Right ventricle myocardium inferior (tissue), 1 donor: ENCODE measurements at places on chromosomes 3 and 15. TPM values are rescaled to one million over a fixed set of nuclear protein-coding genes. Genes with fewer than 3 reads are reported as not detected.
A peak's percentile ranks its signal among the peaks of the same experiment; 100 is the strongest.

Gene LOXL1
- 15.9 TPM for total RNA-seq

Gene DAZL
- total RNA-seq, result not detected

Gene IL5RA
- total RNA-seq, result 0.65 TPM

DNA sequence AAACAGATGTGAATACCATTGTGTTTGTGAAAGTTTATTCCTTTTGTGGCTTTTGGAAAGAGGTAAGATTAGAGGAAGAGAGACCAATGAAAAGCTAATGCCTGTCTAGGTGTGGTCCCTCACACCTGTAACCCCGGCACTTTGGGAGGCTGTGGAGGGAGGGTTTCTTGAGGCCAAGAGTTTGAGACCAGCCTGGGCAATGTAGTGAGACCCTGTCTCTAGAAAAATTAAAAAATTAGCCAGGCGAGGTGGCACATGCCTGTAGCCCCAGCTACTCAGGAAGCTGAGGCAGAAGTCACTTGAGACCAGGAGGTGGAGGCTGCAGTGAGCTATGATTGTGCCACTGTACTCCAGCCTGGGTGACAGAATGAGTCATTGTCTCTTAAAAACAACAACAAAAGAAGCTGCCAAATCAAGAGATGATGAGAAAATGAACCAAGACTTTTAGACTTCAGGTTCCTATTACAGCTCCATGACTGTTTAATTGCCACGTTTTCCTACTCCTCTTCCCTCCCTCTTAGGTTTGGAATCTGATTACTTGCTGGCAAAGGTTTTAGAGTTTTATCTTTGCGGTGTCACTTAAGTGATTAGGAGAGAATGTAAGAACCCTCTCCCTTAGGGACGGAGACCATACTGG is 68.7 kb downstream of the CGNL1 start:
- no peak for DNase-seq

- DNase-seq, result no peak
These were observed 275.1 kb downstream of the PDZRN3 start for GRCh38 chr3:73349657-73350056.

GRCh38 chr15:34886134-34886533 is 83.4 kb downstream of the AQR start:
- no peak for DNase-seq

DNA sequence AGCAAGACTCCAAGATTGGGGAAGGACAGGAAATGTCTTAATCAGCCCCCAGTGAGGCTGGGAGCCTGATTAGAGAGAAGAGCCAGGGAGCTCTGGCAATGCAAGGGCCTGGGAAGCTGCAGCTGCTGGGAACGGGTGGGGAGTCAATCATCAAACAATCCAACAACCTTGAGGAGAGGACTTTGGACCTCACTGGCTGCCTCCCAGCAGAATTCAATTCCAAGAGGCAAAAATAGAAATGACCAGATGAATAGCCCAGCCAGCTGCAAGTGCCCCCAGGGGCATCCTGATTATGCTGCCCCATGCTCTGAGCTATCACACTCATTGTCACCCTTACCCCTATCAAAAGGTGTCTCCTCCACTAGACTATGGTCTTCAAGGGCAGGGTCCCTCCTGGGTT is 6.1 kb upstream of the HOMER2 start:
- DNase-seq, result no peak

GRCh38 chr3:195549931-195550519 is 6.9 kb upstream of the PPP1R2 start:
- DNase-seq, result no peak

GRCh38 chr3:38601956-38602550 is 47.4 kb downstream of the SCN5A start:
- no peak for DNase-seq

- DNase-seq, result no peak
These were observed 307.7 kb upstream of the C2CD4B start for GRCh38 chr15:62472616-62473299.

DNA sequence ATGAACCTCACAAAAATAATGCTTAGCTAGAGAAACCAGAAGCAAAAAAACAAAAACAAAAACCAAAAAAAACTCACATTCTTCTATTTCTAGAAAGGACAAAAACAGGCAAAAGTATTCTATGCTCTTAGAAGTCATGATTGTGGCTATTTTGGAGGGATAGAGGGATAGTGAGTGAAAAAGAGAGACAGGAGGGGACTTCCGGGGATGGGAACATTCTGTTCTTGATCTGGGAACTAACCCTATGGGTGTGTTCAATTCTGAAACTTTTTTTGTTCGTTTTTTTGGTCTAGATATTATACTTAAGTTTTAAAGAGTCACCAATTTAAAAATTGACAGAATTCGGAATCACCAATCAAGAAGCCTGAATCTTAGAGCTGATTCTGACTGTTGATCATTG is 120.0 kb upstream of the TPM1 start:
- no peak for DNase-seq

- no peak for DNase-seq
These were observed 20.1 kb upstream of the FSTL1 start for GRCh38 chr3:120470870-120471269.

DNA sequence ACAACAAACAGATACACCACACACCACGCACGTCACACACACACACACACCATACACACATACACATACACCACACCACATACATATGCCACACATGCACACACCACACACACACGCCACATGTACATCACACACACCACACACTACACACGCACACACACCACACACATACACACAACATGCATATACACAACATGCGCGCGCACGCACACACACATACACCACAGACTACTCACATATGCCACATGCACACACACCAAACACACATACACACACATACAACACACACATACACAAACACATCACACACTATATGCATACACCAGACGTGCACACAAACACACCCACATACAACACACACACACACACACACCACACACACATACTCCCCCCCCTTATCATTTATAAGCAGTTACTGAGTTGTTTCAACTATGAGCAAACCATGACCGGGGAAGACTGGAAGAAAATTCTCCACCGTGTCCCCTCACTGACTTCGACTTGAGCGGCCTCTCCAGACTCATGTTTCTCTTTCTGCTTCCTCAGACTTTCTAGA is 126.7 kb upstream of the IQSEC1 start:
- DNase-seq, result no peak

GRCh38 chr15:75339531-75340240 is 3.8 kb downstream of the COMMD4 start:
- DNase-seq, result peak; percentile 26

- no peak for DNase-seq
These were observed 55.1 kb upstream of the TGFBR2 start for GRCh38 chr3:30551266-30551665.

DNA sequence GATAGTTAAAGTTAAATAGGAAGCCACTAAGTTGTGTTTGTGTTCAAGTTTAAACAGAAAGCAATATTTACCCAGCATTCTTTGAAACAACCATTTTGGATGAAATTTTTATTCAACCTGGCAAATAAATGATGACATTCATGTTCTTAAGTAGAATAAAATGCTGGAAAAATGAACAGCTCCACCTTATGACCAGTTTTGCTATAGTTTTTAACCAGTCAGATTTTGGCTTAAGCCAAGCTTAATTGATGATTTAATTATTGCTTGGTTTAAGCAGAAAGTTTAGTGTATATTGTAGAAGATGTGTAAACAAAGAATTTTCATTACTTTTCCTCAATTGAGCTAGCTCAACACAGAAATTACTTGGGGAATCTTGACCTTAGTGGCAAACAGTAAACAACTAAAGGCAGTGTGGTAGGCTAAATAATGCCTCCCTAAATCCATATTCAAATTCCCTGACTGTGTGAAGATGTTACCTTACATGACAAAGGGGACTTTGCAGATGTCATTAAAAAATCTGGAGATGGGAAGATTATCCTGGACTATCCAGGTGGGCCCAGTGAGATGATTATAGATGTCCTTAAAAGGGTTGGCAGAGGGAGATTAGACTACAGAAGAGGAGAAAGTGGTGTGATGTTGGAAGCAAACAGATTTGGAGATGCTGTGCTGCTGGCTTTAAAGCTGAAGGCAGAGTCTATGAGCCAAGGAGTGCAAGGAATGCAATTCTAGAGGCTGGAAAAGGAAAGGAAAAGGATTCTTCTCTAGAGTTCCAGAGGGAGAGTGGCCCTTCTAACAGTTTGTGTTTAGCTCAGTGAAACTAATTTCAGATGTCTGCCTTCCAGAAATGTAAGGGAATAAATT is 448.6 kb upstream of the GOLIM4 start:
- no peak for DNase-seq

- DNase-seq, result no peak
These were observed 1354.7 kb upstream of the EPHA6 start for GRCh38 chr3:95459706-95460105.

- peak; percentile 71 for DNase-seq
These were observed 119.6 kb downstream of the ASB7 start for GRCh38 chr15:100721758-100722550.

DNA sequence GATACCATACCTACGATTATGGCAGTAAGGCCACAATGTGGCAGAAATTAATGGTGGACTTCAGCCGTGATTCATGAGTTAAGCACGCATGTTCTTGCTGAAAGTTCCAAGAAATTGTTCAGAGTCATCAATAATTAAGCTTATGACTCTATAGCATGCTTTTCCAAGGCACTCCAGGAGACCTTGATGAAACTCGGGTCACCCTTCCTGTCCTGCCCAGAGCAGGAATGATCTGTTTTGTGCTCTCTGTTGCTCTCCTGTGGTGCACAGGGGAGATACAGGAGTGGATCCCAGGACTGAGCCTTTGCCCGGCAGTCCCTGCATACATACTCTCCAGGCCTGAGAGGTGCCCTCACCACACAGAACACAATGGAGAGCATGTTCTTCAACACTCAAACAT is 141.6 kb upstream of the SLC2A2 start:
- no peak for DNase-seq

DNA sequence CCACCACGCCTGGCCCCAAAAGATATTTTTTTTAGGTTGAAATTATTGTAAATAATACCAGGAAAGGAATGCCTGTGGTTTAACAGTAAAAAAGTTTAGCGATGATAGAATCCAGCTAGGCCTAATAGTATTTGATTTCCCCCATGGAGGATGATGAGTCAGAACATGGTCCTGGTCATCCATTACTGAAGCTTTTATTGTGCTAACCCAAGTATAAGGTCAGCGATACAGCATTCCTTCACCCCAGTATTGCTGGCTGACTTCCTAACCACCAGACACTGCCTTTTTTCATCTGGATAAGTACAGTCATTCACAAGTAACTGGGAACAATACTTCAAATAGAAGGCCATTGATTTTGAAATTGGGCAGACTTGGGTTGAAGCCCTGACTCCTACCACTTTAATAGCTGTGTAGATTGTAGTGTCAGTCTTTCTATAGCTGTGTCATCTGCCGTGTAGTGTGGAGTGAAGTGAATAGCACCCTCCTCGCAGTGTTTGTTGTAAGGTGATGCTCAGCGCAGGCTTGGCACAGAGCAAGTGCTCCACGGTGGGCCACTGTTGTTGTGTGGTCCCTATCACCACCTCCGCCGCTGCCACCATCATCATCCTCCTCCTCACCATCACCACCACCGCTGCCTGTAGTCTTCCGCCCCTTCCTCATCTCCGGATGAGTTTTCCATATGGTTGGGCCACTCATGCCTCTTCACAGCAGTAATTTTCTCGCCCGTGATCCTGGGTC is 436.0 kb upstream of the TPM1 start:
- no peak for DNase-seq

- DNase-seq, result peak; percentile 64
These were observed 56.5 kb downstream of the HERC2 start for GRCh38 chr15:28265334-28266019.

DNA sequence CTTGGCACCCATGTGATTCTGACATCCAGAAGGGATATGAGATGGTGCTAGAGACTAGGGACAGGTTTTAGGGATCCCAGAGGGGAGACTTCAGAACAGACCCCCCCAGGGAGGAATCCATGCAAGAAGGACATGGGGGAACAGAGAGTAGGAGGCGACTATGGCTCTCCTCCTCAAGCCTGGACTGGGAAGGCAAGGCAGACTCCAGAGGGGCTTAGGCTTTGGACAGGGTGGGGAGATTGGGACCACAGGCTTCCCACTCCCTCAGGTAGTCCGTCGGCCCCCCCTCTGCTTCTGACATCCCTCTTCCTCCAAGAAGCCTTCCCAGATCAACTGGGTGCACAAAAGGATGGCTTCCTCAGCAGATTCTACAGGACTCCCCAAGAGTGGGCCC is 3.0 kb upstream of the VIPR1 start:
- DNase-seq, result no peak

GRCh38 chr3:183220828-183221227 is 32.2 kb upstream of the B3GNT5 start:
- DNase-seq, result no peak

DNA sequence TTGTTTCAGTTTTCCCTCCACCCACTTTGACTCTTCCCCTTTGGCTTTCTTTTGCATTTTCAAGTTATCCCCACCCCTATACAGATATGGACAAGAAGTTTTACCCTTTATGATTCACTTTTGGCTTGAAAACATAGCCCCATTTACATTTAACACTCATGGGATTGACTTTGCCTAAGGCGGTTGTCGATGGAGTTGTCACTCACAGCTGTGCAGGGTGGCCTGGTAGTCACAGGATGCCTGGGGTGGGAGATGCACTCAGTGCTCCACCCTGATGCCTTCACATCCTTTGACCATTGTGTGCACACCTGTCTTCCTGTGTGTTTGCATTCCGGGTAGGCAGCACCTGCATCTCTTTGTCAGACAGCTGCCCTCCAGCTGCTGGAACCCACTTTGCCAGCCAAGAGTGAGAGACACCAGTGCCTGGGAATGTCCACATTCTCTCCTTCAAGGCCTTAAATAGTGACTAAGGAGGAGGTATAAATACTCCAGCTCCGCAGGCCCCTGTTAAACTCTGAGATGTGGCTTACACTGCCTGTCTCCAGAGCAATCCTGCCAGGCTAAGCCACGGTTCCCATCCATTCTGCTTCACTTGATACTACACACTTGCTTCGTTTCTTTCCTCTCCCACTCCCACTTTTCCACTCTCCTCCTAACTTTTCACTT is 191.5 kb upstream of the SLC24A5 start:
- no peak for DNase-seq

DNA sequence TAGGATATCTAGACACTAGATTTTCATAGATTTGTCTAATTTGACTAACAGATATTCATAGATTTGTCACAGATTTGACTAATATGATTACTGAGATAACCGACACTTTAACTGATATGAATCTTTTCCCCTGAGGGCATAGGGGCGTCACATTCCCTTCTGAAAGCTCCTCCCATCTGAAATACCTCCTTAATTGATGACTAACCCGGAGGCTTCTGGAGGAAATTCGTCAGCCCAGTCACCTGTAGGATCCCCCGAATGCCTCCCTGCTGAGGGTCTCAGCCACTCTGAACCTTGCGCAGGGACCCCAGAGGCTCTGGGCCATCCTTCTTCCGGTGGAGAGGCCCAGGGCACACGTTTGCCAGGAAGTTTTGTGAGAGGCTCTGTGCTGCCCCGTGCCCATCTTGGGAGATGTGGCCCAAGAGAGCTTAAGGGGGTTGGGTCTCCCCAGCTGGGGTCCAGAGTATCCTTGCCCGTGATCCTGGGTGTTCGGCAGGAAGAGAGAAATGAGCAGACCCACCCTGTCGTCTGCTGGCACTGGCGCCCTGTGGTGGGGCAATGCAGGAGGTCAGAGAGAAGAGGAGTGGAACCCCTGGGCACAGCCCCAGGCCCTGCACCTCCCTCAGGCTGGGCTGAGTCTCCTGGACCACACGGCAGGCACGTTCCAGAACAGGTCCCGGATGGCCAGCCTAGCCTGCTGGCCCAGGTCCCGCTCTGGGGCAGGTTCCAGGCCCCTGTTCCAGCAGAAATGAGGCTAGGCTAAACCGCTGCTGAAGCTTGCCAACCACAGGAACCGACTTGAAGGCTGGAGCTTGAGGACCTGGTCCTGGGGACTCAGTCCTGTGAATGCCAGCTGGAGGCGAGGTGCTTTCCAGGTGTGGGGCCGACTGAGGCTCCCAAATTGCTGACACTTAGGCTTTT is 1.7 kb downstream of the PLA2G4D start:
- no peak for DNase-seq

- DNase-seq, result no peak
These were observed 35.9 kb upstream of the CMSS1 start for GRCh38 chr3:99781761-99782160.
